CD4-positive, alpha-beta memory T cell (primary cell): ENCODE measurements at places on chromosomes 7 and 10. TPM values are rescaled to one million over a fixed set of nuclear protein-coding genes. Genes with fewer than 3 reads are reported as not detected.

DNA sequence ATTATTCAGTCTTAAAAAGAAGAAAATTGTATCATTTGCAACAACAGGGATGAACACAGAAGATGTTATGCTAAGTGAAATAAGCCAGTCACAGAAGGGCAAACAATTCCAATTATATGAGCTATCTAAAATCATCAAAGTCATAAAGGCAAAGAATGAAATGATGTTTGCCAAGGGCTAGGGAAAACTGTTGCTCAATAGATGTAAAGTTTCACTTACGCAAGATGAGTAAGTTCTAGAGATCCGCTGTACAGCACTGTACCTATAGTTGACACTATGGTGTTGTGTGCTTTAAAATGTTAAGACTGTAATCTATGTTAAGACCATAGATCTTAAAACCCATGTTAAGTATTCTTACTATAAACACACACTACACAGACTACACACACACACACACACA lies 904.6 kb upstream of the LRRN3 start:
- no peak overlapping the region for H3K27ac ChIP-seq
- H3K4me1 ChIP-seq, result no peaks in the 10 kb centered on the region
- no peaks in the 10 kb centered on the region for H3K36me3 ChIP-seq
- no peaks in the 10 kb centered on the region for H3K27me3 ChIP-seq

GRCh38 chr10:50033481-50033880 lies 34.3 kb upstream of the WASHC2A start:
- no peaks in the 10 kb centered on the region for H3K36me3 ChIP-seq
- H3K4me1 ChIP-seq, result no peaks in the 10 kb centered on the region
- no peaks in the 10 kb centered on the region for H3K27me3 ChIP-seq
- no peak for DNase-seq
- no peak overlapping the region for H3K27ac ChIP-seq

ELN gene
- total RNA-seq, result not detected

LRIT1 gene
- not detected for total RNA-seq
